RPMI7951 (cell line): ENCODE measurements at places on chromosomes 16 and 17. TPM values are rescaled to one million over a fixed set of nuclear protein-coding genes. Genes with fewer than 3 reads are reported as not detected.

Gene SEPTIN1
- not detected in 2 replicates for total RNA-seq

Gene ABCA8
- not detected in 2 replicates for total RNA-seq

DNA sequence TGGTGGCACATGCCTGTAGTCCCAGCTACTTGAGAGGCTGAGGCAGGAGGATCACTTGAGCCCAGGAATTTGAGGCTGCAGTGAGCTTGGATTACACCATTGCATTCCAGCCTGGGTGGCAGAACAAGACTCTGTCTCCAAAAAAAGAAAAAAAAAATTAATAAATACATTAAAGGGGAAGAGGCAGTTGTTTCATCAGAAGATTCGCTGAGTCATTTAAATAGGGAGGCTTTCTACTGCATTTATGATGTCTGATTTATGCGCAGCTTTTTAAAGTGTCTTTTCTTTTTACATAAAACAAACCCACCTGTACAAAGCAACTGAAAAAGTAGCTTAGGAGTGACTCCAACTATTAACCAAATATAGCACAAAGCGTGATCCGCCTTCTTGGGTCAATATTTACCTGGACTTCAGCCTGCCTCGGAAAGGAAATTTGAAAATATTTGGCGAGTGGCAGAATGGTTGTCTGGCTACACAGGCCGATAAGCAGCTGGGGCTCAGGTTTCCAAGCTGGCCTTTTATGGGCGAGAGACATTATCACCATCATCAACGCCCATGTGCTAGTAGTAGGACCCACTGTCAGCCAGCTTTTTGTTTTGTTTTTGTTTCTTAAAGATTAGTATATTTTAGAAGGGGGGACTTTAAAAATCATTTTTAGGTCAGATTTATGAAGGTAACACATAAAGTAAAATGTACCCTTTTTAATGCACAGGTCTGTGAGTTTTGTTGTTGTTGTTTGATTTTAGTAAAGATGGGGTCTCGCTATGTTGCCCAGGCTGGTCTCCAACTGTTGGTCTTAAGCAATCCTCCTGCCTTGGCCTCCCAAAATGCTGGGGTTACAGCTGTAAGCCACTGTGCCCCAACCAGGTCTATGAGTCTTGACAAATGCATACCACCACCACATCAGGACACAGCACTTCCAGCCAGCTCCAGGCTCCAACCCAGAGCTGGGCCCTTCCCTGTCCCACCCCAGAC, 42.5 kb upstream of the RASD1 start:
- DNase-seq: no peak

DNA sequence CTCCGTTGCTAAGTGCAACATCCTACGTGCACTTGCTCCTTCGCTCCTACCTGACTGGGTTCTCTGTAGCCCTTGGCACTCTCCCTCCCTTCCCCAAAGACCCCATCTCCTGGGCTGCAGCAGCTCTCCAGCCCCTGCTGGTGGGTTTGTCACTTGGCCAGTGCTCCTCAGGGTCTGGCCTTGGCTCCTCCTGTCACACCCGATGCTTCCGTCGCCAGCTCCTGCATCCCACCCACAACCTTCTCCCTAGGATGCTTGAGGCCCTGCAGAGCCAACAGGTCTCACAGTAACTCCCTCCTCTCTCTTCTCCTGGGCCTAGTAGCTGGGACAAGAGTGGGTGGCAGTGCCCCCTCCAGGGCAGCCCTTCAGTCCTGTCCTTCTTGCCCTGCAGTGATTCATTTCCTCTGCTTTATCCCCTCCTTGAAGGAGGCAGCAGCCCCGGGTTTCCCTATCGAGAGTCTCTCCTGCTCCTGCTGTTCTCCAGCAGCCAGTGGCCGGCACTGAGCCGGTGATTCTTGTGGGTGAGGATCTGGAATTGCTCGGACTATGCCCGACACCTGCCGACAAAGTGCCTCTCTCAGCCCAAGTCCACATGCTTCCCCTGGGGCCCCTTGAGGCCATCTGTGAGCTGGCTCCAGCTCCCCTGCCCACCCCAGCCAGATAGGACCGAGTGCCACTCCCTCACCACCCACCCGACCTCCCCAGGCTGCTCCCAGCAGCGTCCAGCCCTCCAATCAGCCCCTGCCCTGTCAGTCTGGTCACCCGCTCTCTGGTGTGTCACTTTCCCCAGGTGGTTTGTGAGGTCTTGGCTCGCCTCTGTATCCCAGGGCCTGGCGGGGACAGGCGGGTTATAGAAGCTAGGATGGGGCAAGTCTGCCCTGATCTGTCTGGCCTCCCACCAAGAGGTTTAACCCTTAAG, 3.8 kb downstream of the LITAFD start:
- peak; percentile 71 for DNase-seq

DNA sequence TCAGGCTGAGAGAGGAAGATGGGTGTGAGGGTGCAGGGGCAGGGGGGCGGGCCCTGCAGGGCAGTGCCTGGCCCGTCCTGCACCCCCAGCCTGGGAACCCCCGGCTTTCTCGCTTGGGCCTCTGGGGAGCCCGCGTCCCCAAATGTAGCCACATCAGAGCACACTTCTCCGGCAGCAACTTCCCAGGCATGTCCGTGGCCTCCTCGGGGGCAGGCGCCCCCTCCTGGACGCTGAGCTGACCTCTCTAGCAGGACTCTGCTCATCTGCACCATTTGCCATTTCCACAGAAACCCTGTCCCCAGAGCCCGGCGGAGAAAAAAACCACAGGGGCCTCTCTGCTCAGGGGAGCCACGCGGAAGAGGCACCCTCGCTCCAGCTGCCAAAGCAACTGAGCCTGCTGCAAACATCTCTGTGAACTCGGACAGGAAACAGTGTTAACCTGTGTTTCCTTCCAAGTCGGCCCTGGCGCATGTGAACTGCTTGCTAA, 63.4 kb downstream of the KLHDC4 start:
- no peak for DNase-seq

GRCh38 chr17:62737513-62737912, 70.6 kb downstream of the MARCHF10 start:
- DNase-seq: peak; percentile 25

DNA sequence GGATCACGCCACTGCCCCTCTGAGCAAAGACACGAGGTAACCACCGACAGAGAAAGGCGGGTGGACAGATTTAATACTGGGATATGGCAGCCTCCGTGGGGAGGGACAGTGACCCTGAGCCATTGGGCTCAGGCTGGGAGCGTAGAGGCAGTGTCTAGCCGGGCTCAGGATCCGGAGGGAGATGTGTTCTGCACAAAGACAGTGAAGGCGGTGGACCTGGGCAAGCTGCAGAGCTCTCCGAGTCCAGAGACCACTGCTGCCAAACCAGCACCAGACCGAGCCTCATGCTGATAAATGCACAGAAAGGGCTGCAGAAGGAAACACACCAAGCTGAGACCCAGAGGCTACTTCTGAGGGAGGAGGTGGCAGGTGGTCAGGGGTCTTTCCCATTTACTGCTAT, 26.5 kb upstream of the MTSS2 start:
- no peak for DNase-seq

DNA sequence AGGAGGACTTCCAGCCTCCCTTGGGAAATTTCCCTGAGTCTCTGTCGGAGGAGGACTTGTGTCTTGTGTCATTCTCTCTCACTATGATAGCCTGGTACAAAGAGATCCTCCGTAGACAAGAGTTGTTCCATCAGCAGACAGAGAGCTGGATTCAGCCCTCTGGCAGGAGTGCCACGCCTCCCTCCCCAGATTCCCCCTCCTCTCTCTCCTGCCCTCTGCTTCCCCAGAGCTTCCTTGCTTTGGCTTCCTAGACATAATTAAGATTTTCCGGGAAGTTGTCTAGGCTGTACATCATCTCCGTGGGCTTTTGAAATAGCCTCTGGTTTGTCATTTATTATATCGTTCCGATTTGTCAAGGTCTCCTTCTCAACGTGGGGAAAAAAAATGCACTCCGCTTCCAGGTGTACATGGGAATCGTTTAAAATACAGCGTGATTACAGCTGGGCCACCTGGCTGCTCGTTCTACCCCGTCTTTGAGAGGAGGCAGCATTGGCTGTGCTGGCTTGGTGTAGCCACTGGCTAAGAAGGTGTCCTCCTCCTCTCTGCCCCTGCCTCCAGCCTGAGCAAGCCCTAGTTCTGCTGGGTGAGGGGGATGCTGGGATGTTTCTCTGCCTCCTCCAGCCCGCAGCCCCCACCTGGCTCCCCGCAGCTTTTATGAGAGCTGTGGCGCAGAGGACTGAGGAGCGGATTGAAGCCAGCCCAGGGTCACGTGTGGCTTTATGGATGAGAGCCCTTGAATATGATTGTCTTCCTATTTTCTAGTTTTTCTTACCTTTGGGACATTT, 282.5 kb downstream of the SNX29 start:
- DNase-seq: no peak

- DNase-seq: no peak
These were observed 6.0 kb downstream of the SREBF1 start for GRCh38 chr17:17830740-17831207.
